Lung (tissue), 17 donors: ENCODE measurements at places on chromosomes 6 and 20.
A peak's percentile ranks its signal among the peaks of the same experiment; 100 is the strongest.

DNA sequence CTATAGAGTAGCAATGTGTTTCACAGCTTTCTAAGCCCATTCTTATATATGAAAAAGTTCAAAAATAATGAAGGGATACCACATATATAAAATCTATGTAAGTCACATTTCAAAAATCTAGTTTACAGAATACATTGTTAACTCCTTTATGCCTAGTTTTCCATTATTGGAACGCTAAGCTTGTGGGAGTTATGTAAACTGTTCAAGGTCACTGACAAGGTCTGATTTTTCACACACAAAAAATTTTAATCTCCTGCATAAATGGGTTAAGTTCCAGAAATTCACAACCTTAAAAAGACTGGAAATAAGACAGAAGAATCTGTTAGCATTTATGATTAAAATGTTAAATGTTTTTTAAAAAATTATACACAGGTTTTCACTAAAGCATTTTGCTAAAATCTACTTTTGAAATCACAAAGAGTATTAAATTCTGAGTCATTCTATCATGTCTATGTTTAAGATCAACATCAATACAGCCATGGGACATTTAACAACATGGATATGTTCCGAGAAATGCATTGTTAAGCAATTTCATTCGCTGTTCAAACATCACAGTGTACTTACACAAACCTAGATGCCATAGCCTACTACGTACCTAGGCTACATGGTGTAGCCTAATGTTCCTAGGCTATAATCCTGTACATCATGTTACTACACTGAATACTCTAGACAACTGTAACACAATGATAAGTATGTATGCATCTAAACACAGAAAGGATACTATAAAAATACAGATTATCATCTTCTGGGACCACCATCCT is 25.4 kb downstream of the ATG5 start:
- DNase-seq, result no peak

GRCh38 chr6:47240277-47240890 is 69.3 kb downstream of the TNFRSF21 start:
- DNase-seq, result no peak

DNA sequence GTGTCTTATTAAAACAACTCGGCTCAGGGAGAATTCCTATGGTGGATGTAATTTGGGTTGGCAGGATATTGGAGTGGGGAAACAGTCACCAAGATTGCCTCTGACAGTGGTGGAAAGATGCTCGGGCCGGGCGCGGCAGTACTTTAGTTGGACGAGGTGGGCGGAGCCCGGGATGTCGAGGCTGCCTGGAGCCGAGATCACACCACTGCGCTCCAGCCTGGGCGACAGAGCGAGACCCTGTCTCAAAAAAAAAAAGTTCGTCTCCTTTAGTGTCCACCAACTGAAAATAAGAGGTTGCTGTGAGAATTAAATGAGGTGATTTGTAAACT is 621 bp downstream of the NOL7 start:
- DNase-seq, result no peak

DNA sequence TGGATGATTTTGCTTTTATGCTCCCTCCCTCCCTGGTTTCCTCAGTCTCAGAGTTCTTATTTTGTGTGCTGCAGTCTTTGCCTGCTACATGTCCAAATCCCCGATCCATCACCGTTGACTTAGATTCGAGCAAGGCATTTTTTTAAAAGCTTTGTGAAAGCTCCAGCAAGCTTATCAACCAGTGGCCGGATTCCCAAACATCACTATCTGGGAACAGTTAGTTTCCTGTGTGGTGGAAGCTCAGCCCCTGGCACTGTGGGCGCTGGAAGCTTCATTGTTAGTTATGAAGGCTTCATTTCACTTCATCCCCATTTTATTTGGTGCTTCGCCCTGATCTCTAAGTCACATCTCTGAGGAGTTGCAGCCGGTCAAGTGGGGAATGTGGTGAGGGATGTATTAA is 44.7 kb downstream of the DEK start:
- no peak for DNase-seq

DNA sequence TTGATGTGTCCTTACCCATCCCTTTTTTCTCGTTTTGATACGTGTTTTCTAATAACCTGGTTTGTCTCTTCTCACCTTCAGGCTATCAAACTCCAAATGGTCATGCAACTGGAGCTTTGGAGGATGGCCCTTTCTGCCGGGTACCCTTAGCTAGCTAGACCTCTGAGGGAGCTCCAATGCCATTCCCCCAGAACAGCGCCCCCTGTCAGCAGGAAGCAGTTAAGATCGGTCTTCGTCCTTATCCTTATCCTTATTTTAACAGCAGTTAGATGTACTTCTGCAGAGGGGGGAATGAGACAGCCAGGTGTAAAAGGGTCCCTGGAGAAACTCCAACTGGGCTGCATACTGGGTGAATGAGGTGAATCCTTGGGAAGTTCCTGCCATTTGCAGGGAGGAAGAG is 37.2 kb downstream of the SEL1L2 start:
- no peak for DNase-seq

DNA sequence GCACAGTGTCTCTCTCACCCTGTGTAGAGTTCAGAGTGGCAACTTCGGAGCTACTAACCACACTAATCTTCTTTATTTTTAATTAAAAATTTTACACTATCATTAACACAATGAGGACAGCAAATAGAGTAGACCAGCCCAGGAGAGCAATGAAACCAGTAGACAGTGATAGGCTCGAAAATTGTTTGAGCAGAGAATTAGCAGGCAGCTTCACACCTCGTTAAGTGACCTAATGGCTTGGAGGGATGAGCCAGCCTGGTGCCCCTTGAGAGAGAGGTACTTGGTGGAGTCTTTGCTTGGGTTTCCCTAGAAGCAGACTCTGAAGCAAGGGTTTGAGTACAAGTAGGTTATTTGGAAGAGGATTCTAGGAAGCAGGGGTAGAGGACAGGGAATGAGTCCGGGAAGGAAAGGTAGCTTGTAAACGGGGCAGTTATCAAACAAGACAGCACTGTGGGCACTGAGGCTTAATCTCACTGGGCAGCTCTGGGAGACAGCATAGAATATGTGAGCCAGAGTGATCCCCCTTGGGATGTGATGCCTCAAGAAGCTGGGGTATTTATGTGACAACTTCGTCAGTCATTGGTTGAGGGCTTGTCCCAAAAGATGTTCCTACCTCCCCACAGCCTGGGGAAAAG is 146.1 kb downstream of the PCSK2 start:
- no peak for DNase-seq

GRCh38 chr6:33915134-33915533 is 111.3 kb upstream of the MLN start:
- peak; percentile 47 for DNase-seq

GRCh38 chr6:168959696-168960095 is 293.9 kb downstream of the THBS2 start:
- DNase-seq, result no peak

GRCh38 chr20:60869087-60869486 is 383.0 kb upstream of the CDH4 start:
- no peak for DNase-seq

- peak; percentile 19 for DNase-seq
Observed at GRCh38 chr20:24991897-24992486, 559 bp downstream of the APMAP start.

DNA sequence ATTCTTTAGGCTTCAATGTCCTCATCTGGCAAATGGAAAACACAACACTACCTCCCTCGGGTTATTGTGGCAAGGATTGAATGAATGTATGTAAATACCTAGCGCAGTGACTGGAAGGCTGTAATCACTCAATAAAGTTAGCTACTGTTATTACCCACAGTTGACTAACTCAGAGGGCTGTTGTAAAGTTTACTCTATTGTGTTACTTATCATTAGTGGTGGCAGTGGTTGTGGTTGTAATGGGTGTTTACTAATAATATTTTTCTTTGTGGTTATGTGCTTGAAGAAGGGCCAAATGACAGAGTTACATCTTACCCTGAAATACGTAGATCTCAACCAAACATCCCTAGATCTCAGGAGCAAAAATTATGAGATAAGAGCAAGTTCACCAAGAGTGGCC is 42.0 kb upstream of the PXDC1 start:
- DNase-seq, result no peak

DNA sequence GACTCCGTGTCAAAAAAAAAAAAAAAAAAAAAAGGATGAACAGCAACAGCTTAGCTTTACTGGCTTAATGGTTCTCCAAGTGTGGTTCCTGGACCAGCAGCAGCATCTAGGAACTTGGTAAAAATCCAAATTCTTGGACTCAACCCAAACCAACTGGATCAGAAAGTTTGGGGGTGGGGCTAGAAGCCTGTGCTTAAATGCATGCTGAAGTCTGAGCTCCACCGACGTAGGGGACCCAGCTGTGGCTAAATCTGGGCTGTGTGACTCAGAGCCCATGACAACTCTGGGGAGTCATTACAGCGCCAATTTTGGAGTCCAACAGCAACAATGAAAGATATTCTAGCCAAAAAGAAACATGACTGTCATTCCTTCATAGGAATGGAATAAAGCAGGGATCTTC is 13.6 kb upstream of the CHD6 start:
- no peak for DNase-seq

DNA sequence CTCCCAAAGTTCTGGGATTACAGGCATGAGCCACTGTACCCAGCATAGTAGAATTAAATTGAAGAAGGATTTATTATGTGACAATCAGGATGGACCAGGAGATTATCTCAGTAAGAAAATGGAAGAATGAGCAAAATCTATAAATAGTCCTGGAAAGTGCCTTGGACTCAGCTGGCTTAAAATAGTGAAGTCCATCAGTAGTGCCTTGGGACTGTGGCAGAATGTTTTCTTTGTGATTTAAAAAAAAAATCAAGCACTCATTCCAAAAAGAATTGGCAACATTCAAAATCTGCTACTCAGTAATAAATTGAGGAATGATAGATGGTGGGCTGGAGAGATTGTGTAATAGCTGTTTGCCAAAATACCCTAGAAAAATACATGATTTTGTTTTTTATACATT is 37.0 kb upstream of the MAS1 start:
- DNase-seq, result no peak

DNA sequence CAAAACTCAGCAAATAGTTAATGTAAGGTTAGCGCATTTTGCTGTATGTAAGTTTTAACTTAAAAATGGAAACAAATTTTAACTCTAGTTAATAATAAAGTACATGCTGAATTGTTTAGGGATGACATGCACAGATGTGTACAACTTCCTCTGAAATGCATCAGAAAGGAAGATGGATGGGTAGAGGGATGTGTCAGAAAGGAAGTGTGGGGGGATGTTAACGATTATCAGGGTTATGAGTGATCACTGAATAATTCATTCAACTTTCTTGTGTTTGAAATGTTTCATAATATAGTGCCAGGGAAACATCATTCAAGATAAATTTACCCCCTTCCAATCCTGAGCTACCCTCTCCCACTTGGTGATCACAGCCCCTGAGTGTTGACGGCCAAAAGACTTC is 87.6 kb downstream of the FOXA2 start:
- DNase-seq, result no peak
